ENCODE measurements at places on chromosomes 3 and 15.

DNA sequence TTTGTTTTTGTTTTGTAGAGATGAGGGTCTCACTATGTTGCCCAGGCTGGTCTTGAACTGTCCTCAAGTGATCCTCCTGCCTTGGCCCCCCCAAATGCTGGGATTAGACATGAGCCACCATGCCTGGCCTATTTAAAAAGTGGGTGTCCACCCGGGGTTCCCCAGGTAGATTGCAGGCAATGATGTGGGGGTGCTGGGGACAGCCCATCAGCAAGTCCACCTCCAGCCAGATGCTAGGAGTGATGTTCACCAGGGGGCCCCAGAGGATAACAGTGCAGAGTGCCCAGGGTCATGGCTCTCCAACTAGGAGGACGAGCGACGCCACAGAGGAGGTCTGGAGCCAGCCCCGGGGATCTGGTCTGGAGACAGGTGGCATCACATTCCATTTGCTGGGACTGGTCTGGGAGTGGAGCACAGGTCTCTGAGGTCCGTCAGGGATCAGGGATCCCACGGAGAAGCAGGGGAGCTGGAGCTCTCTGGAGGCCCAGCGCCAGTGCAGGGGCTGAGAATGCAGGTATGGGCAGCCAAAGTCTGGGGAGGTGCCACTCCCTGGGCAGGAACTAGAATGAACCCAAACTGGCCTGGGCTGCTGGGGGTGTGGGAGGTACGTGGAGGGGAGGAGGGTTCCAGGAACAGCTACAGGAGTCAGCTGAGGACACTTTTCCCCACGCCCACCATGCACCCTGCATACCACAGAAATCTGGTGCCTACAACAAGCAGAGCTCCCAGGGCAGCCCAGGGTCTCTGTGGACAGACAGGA, 51.2 kb upstream of the PCSK6 start:
- no peak for DNase-seq

GRCh38 chr3:12462159-12462947, 21.9 kb upstream of the TSEN2 start:
- DNase-seq = no peak

GRCh38 chr3:141321109-141321497, 47.2 kb upstream of the ZBTB38 start:
- DNase-seq = no peak

- DNase-seq = no peak
Observed at GRCh38 chr3:17805461-17805940, 63.1 kb upstream of the TBC1D5 start.

DNA sequence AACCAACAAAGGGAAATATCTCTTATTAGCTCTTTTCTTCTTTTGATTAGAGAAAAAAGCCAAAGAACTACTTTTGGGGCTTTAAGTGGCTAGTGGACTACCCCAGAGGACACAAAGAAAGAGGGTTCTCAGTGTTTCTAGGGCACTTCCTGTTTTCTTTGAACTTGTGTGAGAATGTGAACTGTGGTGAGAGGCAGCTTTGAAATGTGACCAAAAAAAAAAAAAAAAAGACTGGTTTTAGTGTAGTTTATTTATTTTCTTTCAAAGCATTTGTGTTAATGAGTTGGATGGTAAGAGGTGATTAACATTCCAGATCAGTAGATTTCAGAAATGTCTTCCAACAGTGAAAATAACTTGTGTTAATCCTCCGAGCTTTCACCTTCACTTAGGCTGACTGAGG, 32.4 kb downstream of the SELENOT start:
- no peak for DNase-seq

DNA sequence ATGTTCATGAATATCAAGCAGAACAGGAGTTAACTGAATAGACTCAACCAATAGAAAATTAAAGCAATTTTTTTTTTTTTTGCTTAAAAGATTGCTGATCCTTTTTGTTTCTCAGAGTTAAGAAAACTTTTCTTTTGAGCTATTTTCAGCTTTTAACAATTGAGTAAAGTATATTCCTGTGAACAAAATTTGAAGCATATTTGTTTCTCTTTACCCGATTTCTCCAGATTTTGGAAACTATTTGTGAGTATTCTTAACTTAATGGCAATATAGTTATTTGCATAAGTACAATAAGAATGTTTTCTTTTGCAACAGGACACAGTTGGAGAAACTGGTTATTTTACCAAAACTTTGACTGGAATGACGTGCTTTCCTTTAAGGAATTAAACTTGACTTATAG, 53.4 kb upstream of the C15orf39 start:
- no peak for DNase-seq

DNA sequence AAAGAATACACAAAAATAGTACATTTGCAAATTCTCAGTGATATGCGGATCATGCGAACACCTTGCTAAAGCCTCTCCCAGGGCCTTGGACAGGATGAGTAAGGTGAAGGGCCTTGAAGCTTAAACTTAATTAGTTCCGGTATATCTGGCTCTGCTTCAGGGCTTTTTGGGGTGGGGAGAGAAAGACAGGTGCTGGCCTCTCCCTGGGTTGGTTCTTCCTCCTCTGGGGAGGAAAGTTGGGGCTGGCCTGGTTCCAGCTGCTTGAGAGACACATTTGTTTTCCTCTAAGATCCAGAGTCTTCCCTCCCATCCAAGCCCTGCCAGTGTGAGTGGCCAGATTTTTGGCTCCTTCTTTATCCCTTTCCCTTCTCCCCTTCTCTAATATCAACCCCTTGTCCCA, 64.7 kb upstream of the EPHB3 start:
- DNase-seq = no peak

DNA sequence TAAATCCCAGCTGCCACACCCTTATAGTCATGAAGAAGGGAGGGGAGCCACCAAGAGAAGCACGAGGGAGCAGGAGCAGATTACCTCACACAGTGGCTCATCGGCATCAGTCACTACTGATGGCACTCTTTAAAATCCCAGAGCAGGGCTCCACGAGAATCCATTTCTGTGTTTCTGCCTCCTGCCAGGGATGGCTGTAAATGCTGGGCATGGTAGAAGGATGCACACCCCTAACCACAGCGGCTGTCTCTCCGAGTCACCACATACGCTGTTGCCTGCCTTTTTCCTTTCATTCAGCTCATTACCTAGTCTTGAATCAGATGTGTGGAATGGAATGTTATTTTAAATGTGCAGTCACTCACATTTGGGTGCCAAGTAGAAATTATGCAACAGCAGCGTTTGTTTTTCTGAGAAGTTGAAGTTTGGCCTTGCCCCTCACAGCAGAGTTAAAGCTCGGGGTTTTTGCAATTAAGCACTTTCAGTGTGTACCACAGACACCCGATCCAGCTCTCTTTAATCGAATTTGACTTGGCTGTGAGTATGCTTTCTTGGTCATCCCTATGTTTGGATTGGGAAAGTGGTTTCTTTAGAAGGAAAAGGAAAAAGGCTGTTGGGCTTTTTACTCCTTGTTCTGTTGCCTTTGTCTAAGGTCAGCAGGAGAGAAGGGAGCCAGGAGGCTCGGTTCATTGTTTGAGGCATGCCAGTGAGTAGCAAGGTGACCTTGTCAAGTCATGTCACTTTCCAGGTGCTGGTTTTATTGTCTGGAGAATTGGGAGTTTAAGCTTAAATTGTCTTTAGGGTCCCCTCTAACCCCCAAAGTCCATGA, 284.2 kb upstream of the TPM1 start:
- peak; percentile 38 for DNase-seq

- DNase-seq = no peak
Observed at GRCh38 chr3:174737966-174738365, 121.2 kb upstream of the NAALADL2 start.

DNA sequence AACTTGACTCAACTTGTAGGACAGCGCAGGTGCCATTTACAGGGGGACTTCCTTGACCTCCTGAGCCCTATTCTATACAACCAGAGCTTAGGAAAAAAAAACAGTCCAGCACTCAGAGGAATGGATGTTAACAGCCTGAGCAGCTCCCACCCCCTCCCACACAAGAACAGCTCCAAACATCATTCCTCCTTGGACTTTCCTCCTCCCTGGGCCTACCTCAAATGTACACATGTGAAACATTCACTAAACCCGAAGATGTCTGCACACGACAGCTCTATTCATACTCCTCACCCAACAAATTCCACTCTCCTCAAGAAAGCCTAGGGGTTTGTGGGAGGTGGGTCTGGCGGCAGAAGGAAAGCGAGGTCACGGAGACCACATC, 503 bp upstream of the ATRIP start:
- no peak for DNase-seq

GRCh38 chr15:40358471-40359353, 693 bp downstream of the DISP2 start:
- peak; percentile 76 for DNase-seq

GRCh38 chr3:172931746-172932285, 181.3 kb downstream of the ECT2 start:
- DNase-seq = no peak

DNA sequence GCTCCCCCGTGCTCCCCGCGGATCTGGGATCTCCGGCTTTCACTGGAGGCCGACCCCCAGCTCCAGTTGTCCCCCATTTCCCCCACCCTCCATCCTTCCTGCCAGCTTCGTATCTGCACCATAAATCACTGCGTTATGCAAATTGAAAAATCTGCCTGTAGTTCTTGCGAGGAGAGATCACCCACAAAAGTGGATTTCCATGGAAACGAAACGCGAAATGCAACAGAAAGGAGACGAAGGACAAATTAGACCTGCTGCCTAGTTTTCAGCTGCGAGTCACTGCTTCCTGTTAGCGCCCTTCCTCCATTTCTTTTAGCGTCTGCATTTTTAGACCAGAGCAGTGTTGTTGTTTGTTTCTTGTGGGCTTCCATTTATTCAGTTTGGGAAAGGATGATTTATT, 127.1 kb upstream of the ATP10A start:
- no peak for DNase-seq

DNA sequence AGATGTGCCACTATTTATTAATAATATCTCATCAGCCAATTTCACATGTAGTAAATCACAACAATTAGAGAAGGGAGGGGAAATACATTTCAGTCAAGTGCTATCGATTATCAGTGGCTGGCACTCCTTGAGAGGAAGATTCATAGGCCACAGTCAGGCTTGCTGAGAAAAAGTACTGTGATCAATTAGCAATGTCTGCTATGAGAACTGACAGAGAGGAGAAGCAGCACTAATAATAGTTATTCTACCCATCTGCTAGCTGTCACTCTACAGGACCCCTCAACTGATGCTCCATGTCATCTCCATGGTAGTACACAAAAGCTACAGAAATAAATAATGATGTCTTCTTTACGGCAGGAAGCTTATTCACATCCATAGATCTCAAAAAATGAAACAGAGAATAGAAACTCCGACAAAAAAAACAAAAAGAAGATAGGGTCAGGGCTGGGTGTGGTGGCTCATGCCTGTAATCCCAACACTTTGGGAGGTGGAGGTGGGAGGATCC, 351.3 kb downstream of the FOXP1 start:
- DNase-seq = no peak

GRCh38 chr3:46135475-46135874, 72.6 kb downstream of the CCR1 start:
- DNase-seq = no peak

DNA sequence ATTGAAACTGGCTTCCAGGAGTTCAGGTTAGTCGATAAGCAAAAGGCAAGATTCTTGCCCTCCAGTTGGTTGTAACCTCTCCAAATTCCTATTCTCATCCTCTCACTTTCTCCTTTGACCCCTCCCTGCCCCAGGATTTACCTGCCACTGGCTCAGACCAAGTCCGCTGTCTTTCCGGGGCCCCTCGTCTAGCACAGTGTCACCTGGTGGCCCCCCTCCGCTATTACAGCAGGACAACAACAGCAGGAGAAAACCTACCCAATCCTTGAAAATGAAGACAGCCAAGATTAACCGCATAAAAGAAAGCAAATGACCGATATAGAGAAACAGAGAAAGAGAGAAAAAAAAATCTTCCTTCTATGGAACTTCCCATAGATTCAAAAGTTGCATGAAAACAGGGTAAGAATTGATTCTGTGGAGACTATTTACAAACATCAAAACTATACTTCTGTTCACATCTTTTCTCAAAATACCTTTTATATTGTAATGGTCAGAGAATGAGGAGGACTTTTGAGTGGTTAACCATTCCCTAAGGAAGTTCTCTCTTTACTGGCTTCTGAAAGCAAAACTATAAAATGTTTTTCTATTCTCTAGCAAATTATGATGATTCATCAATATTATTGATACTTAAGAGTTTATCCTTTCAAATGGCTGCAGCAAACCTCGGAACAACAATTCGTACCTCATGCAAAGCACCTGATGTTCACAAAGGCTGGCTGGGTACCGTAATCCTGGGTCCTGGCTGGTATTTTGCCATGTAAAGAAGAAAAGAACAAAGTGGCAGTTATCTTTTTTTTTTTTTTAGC, 10.0 kb upstream of the ST8SIA2 start:
- DNase-seq = peak; percentile 54

DNA sequence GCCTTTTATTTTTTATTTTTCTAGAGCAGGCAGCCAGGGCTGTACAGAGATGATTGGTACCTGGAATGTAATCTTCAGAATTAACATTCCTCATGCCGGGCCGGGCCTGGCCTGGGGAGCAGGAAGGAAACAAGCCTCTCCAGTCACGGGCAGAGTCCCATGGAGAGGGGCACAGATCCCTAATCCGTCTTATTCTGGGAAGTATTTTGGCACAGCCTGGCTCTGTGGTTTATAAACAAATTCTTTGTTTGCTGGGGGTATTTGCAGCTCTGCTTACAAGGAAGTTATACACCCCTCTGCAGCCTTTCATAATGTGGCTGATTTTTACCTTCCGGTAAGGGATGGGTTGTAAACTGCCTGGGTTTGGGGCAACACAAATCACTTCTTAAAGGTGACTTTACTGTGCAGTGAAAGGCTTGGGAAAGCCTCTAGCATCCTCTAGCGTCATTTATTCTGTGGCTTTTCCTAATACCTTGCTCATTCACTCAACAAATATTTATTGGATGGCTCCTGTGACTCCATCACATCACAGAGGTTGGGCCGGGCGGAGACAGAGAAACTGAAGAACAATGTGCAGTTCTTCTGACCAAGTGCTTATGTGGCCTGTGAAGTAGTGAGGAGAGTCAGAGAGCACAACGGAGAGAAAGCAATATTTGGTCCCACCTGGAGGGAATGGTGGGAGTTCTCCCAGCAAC, 2.7 kb downstream of the SLC6A20 start:
- no peak for DNase-seq

Data from SK-N-SH (cell line).